ENCODE measurements at places on chromosomes 7 and 10.
A peak's percentile ranks its signal among the peaks of the same experiment; 100 is the strongest.

DNA sequence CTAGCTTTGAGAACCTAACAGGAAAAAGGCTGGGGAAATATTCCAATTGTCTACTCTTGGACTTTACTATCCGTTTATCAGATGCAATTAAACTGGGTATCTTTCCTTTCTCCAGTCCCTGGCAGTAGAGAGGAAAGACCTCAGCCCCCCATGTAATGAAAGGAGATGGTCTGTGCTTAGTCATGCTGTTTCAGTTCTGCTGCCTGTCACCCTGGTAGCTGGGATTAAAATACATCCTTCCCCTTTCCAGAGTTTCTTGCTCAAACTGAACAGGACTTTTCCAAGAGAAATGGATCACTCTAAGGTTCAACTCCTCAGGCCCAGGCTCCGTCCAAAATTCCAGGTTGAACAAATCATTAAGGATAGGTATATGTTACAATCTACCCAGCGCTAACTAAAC lies 202.9 kb downstream of the PTEN start:
- H3K27me3 ChIP-seq = no peaks in the 10 kb centered on the region
- H3K36me3 ChIP-seq = no peaks in the 10 kb centered on the region
- no peak overlapping the region for H3K4me3 ChIP-seq
- DNase-seq = no peak

GRCh38 chr7:37769726-37770125 lies 78.7 kb upstream of the NME8 start:
- no peak for DNase-seq
- H3K4me1 ChIP-seq = no peaks in the 10 kb centered on the region
- no peaks in the 10 kb centered on the region for H3K27me3 ChIP-seq
- no peaks in the 10 kb centered on the region for H3K36me3 ChIP-seq
- H3K27ac ChIP-seq = no peak overlapping the region
- no peak overlapping the region for H3K4me3 ChIP-seq

DNA sequence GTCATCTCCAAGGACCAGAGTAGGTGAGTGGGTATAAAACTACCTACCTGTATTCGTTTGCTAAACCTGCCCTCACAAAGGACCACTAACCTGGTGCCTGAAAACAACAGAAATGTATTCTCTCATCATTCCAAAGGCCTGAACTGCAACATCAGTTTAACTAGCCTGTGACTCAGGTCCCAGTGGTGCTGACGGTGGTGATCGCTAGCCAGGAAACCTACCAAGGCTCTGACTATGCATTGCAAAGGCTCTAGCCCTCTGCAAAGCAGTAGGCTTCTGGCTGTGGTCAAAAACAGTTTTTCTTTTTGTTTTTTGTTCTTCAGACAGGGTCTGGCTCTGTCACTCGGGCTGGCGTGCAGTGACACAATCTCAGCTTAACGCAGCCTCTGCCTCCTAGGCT lies 107.5 kb downstream of the NPTX2 start:
- H3K27me3 ChIP-seq = no peaks in the 10 kb centered on the region
- no peak overlapping the region for H3K4me3 ChIP-seq
- peaks cover 12% of the 10 kb centered on the region for H3K4me1 ChIP-seq
- H3K36me3 ChIP-seq = no peaks in the 10 kb centered on the region
- H3K27ac ChIP-seq = no peak overlapping the region
- DNase-seq = no peak

- no peaks in the 10 kb centered on the region for H3K4me1 ChIP-seq
- no peaks in the 10 kb centered on the region for H3K27me3 ChIP-seq
- no peaks in the 10 kb centered on the region for H3K36me3 ChIP-seq
- H3K27ac ChIP-seq = no peak overlapping the region
Observed at GRCh38 chr7:128781126-128781525, 5.5 kb upstream of the OPN1SW start.

DNA sequence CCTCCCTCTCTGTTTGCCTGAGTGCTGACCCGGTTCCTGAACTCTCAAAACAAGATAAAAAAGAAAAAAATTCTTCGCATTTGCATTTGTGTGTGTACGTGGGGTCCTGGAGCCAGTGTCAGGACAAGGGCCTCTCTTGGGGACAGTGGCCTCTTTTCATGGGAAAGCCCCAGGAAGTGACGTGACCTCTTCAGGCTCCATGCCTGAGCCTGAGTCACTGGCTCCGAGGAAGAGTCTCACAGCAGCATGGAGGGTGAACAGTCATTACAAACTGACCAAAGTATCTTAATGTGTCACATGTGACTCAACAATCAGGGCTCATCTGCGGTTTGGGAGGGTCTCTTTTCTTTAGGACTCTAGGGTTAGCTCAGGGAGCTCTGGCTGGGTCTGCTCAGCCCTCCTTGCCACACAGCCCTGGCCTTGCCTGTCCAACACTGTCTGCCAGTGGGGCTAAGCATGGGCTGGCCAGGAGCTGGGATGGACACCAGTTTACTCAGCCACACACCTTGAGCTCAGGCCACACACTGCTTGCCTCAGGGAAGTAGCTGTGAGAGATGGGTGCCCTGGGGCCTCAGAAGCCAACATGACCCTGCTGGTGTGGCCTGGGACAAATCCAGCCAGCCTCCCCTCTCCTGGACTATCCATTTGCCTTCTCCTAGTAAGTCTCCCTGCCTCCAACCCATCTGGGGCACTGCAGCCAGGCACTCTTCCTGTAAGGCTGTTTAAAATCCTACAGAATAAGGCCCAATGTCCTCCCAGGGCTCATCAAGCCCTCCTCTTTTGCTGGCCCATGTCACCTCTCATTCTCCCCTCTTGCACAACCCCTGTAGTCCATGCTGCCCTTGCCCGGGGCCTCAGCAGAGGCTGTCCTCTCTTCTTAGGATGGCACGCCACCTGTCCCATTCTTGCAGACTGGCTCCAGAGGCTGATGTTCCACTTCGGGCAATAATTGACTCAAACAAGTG lies 10.5 kb downstream of the TMEM273 start:
- H3K4me3 ChIP-seq = no peak overlapping the region
- H3K27me3 ChIP-seq = no peaks in the 10 kb centered on the region
- no peaks in the 10 kb centered on the region for H3K36me3 ChIP-seq
- no peak for DNase-seq
- no peaks in the 10 kb centered on the region for H3K4me1 ChIP-seq
- no peak overlapping the region for H3K27ac ChIP-seq

GRCh38 chr7:73715648-73716317 lies 3.7 kb downstream of the STX1A start:
- no peaks in the 10 kb centered on the region for H3K27me3 ChIP-seq
- H3K27ac ChIP-seq = no peak overlapping the region
- no peaks in the 10 kb centered on the region for H3K36me3 ChIP-seq
- no peak for DNase-seq
- no peaks in the 10 kb centered on the region for H3K4me1 ChIP-seq

DNA sequence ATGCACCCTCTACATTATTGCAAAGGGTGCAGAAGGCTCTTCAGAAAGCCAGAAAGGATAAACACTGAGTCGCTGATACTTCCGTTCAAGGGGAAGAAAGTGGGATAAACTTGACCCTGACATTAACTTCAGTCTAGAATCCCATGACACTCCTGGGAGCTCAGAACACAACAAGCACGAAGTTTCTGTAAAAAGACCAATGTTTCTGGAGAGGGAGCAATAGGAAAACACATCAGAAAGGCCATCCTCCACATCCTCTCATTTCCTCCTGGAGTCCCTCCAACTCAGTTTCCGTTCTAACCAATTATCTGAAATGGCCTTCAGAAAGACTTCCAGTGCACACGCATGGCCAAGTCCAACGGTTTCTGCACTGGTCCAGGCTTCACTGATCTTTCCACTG lies 113.5 kb downstream of the SORBS1 start:
- no peaks in the 10 kb centered on the region for H3K27me3 ChIP-seq
- no peak for DNase-seq
- H3K36me3 ChIP-seq = no peaks in the 10 kb centered on the region
- no peak overlapping the region for H3K4me3 ChIP-seq

GRCh38 chr10:95295031-95295755 lies 4.4 kb upstream of the PDLIM1 start:
- peaks cover 7% of the 10 kb centered on the region for H3K4me1 ChIP-seq
- peak overlapping the region; percentile 2 for H3K4me3 ChIP-seq
- H3K27ac ChIP-seq = no peak overlapping the region
- no peaks in the 10 kb centered on the region for H3K36me3 ChIP-seq
- peak; percentile 64 for DNase-seq

Data from H1 (cell line).